ENCODE measurements at places on chromosomes 5 and 9.

DNA sequence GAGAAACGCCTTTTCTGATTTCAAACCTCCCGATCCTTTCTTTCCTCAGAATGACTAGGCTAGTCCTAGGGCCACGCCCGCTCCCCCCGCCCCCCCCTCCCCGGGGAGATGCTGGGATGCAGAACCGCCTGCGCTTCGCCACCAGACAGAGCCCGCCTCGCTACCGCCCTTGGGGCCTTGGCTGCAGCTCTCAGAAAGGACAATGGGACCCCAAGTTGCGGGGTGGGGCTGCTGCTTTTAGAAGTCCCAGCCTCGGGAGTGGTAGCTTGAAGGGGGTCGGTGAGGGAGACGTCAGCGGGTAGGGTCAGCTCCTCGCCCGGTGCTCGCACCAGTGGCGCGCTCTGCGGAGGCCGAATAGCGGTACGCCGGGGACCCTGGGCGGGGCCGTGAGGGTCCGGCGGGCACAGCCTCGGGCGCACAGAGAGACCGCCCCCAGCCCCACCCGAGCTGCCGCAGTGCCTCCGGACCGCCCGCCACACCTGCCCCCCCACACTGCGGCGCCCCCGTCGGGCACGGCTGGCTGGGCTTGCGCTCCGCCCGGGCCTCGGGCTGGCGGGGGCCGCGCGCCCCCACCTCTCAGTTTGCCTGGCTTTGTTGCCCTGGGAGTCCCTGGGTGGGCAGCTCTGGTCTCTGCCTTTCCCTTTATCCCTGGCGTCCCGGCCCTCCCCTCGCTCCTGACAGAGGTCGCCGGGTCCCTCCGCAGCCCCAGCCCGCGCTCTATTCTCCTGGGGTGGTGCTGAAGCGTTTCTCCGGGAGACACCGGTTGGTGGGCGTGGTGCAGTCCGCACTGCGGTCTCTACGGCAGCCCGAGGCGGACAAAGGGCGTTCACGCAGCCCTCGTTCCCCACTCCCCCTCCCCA lies 1.2 kb downstream of the MAP1B start:
- no peak for DNase-seq

DNA sequence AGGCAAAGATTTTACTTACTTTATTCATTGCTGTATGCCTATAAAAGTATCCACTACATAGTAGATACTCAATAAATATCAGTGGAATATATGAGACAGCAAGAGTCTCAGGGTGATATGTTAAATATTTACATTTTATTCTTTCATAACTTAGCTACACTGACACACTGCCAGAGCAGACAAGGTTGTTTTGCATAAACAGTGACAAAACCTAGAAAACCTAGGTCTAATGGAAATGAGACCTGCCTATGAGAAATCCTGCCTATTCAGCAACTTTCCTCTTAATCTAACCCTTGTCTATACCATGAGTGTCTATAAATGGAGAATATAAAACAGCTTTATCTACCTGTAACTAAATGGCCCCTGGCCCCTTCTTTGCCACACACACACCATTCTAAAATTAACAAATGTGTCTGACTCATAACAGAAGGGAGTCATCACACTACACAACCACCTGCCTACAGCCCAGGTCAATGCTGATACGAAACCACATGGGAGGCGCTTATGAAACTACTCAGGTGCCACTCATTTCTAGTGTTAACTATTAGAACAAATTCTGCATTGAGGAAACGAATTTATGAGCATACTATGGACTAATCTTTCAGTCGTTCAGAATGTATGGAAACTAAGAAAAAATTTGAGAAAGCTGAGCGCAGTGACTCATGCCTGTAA lies 60.3 kb downstream of the UBAP2 start:
- DNase-seq: no peak

GRCh38 chr5:95846554-95847260 lies 24.2 kb upstream of the GLRX start:
- no peak for DNase-seq

- DNase-seq: no peak
These were observed 66.1 kb upstream of the STK32A start for GRCh38 chr5:147168578-147169327.

DNA sequence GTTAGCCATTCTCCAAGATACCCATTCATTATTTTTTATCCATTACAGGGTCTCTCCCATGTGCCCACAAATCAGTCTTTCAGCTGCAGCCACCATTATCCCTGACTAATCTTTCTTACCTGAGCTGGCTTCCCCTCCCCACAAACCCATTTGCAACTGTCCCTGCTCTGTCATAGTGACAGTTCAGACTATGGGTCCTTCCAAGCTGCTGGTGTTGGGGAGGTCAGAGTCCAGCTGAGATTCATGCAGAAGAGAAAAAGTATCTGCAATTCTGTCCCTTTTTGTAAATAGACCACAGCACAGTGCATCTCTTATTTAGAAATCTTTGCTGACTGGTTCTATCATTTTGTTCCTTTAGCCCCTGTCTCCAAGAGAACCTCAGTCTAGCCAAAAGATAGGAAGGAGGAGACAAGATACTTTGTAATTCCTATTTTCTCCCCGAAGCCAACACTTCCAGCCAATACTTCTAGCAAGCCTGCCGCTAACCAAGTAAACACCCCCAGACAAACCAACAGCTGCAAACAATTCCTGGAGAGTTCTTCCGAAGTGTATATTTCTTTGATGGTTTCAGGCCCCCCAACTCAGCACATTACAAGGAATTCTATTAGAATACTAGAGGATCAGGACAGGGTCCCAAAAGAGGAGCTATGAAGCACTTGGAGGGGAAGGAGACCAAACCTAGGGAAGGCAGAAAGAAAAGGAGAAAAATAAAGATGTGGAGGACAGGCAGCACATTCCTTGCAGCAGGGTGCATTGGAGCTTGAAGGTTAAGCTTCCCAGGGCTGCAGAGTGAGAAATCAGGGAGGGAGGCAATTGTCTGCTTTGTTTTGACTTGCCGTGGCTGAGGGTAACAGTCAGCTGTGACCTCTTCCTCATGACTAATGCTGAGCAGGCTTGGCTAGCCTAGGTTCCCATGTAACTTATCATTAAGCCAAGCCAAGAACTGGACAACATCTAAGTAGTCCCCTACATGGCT lies 148.5 kb downstream of the SGCD start:
- DNase-seq: peak; percentile 87

GRCh38 chr5:125294844-125295243 lies 548.4 kb upstream of the ZNF608 start:
- DNase-seq: no peak

- peak; percentile 57 for DNase-seq
These were observed 107.4 kb downstream of the LMNB1 start for GRCh38 chr5:126884269-126884819.

GRCh38 chr5:158840193-158840592 lies 259.5 kb downstream of the EBF1 start:
- DNase-seq: peak; percentile 98

DNA sequence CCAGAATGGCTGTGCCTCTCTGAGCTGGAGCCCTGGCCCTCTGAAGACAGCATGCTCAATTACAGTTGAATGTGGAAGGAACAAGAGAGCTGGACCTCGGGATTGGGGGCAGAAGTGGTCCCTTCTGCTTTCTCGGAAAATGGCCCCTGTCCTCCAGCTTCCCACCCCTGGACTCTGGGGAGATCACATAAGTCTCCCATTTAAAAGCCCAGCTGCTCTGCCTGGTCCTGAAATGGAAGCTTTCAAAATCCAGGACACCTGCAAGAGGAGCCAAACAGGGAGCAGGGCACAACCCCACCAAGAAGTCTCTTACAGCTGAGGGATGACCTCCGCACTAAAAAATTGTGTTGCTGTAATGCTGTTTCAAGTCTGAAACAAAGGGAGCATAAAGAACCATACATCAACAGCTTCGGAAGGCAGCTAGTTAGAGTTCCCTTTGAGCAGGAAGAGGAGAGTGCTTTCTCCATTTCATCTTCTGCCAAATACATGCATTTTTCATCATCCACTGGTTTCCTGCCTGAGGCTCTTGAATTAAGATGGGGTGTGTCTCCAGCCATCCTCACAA lies 48.2 kb downstream of the TGFBI start:
- no peak for DNase-seq

- DNase-seq: no peak
These were observed 50.0 kb downstream of the PTPRD start for GRCh38 chr9:10562581-10563343.

DNA sequence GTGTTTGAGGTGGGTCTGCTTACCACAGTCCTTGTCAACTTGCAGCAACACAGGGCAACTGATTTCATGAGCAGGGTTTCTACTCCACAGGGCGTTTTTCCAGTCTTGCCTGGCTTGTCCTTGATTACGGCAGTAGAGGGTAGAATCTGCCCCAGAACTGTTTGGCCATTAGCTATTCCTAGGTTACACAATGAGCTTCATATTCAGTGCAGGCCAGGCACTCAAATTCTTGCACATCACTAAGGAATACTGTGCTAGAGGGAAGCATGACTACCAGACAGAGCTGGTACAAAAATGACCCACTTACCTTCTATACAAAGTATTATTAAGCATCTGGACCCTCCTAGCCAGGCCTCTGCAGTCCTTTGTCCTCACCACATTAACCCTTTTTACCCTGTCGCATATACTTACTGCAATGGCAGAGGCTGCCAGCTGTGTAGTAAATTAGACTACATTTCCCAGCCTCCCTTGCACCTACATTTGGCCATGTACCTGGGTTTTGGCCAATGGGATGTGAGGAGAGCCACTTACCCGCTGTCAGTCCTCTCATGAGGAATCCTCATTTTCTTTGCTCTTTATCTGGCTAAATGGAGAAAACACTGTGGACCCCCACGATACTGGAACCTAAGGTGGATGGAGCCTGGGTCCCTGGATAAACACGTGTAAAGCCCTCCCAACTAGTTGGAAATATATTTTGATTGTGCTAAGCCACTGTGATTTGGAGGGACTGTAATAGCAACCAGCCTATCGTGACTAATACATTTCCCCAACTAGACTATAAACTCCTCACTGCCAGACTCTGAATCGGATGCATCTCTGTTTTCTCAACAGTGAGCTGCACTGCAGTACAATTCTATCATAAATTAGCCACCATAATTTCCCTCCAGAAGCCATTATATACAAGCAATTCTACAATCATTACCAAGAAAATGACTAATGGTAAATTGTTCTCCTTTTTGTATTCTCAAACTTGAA lies 218.7 kb downstream of the GLIS3 start:
- no peak for DNase-seq

DNA sequence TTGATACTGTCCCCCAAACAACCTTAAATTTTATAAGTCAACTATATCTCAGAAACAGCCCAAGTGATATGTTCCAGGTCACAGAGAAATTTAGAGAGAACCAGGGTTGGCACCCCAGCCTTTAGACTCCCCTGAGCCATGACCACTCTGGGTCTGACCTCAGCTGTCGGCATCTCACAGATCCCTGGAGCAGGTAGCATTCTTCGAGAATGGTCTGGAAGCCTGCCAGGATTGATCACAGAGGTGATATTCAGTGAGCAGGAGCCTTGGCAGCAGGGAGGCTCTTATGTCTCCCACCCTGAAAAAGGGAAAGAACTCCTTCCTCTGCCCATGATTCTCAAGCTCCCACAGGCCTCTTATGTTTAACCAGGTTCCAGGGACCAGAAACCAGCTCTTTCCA lies 58.2 kb downstream of the PLK2 start:
- no peak for DNase-seq

GRCh38 chr5:167797933-167798332 lies 493.5 kb upstream of the WWC1 start:
- no peak for DNase-seq

- DNase-seq: no peak
These were observed 279.7 kb downstream of the GLIS3 start for GRCh38 chr9:4020038-4020754.

GRCh38 chr5:1406681-1407640 lies 38.3 kb downstream of the SLC6A3 start:
- DNase-seq: no peak

GRCh38 chr9:93123561-93124283 lies 10.3 kb downstream of the NINJ1 start:
- no peak for DNase-seq

DNA sequence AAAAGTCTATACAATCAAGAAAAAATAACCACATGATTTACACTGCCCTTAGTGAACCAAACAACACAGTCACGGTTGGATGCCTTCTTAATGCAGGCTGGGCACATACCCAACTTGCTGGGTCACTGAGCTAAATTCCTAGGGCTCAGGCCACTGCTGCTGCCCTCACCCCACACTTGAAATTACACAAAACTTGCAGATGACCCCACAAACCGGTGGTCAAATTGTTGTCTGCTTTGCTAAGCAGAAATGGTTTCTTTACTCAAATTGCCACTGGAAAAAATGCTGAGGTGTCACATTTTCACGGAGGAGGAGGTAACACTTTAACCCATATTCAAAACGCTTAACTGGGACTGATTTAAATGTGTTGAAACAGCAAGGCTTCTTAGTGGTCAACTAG lies 62.4 kb downstream of the HMHB1 start:
- DNase-seq: no peak

DNA sequence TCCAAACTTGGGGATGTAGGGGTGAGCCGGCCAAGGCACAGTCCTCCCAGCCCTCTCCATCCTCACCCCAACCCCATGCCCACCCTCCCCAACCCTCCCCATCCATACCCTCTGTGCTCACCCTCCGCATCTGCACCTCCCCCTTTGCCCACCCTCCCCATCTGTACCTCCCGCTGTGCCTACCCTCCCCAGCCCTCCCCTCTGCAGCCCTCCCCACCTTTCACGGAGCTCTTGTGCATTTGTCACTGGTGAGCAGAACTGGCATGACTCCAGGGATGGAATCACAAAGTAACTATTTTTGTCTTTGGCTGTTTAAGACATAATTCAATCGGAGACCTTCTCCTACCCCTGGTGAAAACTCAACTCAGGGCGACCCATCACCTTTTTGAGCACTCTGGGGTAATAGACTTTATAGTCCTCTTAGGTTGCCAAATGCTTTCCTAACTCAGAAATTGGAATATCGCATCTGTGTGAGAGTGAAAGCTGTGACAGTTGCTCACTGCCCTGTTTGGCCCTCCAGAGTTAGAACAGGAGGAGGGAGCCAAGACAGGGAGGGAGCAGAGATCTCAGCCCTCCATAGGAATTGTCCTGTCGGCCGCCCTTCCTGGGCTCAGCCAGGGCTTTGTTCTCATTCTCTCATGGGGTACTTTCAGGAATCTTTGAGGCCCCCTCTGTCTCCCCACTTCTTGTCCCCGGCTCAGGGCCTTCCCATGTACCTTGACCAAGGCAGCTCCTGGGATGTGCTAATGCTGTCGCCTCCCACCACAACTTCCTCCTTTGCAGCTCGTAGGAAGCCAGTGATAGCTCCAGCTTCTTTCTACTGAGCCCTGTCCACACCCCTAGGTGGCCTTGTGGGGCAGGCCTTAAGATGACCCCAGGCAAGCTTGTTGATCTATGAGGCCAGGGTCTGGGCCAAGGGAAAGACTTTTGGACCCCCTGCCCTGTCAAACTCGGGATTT lies 36.2 kb downstream of the OTULIN start:
- DNase-seq: no peak

DNA sequence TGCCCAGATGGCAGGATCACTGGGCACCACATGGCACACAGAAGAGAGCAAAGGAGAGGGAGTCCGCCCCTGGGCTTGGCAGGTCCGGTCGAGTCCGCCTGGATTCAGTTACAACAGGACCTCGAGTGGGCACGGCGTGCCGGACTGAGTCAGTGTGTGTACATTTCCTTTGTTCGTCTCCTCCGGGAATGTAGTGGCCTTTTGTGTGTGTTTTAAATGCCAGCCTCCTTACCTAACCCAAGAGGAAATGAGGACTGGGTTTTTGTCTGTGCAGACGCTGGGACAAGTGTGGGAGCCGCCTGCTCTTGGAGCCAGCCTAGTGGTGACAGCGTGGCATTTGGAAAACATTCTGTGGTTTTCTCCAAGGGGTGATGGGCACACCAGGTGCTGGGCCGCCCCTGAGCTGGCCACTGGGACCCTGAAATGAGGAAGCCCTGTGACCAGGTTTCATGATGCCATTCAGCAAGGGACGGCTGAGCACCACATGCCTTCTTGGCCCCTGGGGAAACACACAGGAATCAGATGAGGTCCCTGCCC lies 9.6 kb downstream of the NEK6 start:
- peak; percentile 70 for DNase-seq
